AG08396 (cell line): ENCODE measurements at places on chromosomes 6 and 20.
A peak's percentile ranks its signal among the peaks of the same experiment; 100 is the strongest.

DNA sequence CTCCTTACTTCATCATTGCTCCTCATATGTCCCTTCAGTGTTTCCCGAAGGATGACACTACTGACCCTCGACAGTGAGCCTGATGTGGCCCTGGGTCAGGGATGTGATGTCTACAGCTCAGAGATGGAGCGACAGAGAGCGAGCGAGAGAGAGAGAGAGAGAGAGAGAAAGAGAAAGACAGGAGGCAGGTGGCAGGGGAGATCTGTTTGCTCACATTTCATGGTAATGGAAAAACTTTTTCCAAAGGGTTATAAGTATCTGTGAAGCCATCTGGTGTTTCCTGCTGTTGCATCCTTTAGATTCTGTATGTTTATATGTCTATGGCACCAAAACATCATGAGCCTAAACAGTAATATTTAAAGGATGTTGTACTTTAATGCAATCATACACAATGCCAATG is 77.2 kb downstream of the PPP1R3G start:
- DNase-seq: no peak

DNA sequence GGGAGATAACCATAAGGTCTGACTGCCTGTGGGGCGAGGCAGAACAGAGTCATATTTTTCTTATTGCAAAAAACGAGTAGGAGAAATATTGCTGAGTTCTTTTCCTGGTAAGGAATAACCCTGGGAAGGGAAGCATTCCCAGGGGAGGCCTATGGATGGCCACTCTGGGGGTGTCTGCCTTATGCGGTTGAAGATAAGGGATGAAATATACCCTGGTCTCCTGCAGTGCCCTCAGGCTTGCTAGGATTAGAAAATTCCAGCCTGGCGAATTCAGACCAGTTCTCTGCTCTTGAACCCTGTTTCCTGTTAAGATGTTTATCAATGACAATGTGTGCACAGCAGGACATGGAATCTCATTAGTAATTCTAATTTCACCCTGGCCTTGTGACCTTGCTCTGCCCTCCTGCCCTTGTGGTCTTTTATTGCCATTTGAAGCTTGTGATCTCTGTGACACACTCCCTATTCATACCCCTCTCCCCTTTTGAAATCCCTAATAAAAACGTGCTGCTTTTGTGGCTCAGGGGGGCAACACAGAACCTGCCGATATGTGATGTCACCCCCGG is 491.1 kb upstream of the EYS start:
- no peak for DNase-seq

GRCh38 chr6:7252390-7252789 is 60.6 kb downstream of the SSR1 start:
- no peak for DNase-seq

- DNase-seq: no peak
These were observed 12.2 kb upstream of the VNN1 start for GRCh38 chr6:132725947-132726607.

DNA sequence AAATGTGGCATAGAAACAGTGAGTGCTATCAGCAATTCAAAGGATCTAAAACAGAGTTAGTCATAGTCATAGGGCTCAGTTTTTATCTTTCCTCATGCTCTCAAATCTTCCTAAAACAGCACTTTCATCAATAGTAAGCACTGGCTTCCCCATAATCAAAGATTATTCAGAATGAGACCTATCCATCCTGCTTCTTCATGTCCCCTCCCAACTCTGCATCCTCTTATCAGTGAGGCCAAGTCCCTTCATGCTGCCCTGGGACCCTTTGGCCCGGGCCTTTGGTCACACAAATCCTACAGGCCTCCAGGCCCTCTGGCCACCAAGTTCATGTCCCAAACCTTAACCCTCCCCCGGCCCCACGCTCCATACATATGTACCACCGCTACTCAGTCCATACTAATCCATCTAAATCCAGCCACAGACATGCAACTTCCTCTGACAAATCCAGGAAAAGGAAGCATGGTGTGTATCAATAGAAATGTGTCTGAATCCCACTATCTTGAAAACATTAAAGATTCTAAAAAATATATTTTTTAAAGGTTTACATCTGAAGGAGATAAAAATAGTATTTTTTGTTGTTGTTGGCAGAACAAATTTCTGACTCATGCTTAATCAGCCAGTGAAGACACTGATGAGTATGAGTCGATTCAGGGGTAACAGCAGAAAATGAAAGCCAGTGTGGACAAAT is 143.5 kb downstream of the PDE7B start:
- DNase-seq: peak; percentile 28

GRCh38 chr6:159065091-159065490 is 20.3 kb upstream of the TAGAP start:
- no peak for DNase-seq

- DNase-seq: no peak
These were observed 97.0 kb downstream of the RREB1 start for GRCh38 chr6:7204726-7205125.
